ENCODE measurements at places on chromosomes 13 and 19.

- no peak for DNase-seq
Observed at GRCh38 chr13:27792393-27793218, at the start of gene GSX1. GSX1 (plus strand) TSS chr13:27792483; CDS start chr13:27792691, 208 bp downstream.

GRCh38 chr13:72788831-72789230 is 6.9 kb downstream of the PIBF1 start:
- no peak for DNase-seq

- DNase-seq: no peak
Observed at GRCh38 chr13:33096886-33097605, 80.8 kb downstream of the KL start.

- no peak for DNase-seq
Observed at GRCh38 chr13:95133498-95133897, 167.8 kb downstream of the ABCC4 start.

DNA sequence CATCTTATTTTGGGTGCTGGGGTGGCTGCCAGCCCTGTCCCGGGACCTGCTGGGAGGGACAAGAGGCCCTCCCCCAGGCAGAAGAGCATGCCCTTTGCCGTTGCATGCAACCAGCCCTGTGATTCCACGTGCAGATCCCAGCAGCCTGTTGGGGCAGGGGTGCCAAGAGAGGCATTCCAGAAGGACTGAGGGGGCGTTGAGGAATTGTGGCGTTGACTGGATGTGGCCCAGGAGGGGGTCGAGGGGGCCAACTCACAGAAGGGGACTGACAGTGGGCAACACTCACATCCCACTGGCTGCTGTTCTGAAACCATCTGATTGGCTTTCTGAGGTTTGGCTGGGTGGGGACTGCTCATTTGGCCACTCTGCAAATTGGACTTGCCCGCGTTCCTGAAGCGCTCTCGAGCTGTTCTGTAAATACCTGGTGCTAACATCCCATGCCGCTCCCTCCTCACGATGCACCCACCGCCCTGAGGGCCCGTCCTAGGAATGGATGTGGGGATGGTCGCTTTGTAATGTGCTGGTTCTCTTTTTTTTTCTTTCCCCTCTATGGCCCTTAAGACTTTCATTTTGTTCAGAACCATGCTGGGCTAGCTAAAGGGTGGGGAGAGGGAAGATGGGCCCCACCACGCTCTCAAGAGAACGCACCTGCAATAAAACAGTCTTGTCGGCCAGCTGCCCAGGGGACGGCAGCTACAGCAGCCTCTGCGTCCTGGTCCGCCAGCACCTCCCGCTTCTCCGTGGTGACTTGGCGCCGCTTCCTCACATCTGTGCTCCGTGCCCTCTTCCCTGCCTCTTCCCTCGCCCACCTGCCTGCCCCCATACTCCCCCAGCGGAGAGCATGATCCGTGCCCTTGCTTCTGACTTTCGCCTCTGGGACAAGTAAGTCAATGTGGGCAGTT is 8.6 kb downstream of the CALM3 start:
- no peak for DNase-seq

GRCh38 chr13:75325711-75326110 is 156.3 kb downstream of the TBC1D4 start:
- no peak for DNase-seq

- no peak for DNase-seq
Observed at GRCh38 chr19:56341948-56342347, 27.3 kb upstream of the ZSCAN5A start.

DNA sequence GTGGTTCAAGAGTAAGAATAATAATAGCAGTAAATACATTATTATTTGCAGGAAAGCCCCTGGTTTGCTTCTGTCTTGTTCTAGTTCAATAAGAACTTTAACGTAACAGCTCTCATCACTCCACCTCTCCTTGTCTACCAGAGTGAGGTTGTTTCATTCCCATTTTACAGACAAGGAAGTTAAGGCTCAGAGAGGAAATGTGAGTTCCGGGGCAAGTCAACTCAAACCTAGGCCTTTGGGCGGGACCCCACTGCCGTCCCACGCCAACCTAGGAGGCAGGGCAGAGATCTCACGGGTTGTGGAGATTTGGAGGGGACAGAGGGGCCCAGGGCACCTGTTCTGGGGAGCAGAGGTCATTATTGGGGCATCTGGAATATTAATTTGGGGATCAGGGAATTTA is 1.5 kb downstream of the MAP4K1 start:
- no peak for DNase-seq

DNA sequence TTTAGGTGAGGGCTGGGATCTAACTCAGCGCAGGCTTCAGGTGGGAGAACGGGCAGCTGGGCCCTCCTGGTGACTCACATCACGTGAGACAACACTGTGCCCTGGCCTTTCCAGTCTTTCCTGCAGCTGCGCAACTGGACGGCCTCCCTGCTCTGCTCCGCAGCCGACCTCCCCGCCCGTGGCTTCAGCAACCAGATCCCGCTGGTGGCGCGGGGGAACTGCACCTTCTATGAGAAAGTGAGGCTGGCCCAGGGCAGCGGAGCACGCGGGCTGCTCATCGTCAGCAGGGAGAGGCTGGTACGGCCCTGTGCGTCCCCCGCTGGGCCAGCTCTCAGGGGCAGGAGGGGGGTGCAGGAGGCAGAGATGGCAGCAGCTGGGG is 8.8 kb downstream of the SPPL2B start:
- no peak for DNase-seq

DNA sequence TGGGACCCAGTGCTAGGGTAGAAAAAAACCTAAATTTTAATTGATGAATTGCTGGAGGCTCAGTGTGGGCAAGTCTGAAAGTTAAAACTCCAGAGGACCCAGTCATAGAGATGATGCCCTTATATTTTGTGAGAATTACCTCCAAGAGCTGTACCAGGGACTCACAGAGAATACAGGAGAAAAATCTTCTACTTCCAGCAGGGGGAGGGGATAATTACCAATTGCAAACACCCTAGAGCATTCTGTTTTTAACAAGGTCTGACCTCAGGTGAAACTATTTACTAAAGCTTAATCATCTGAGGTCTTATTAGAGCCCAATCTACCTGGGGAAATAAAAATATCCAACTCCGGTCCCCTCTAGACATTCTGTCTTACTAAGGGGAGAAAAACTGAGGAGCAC is 994.7 kb upstream of the MIR17HG start:
- DNase-seq: no peak

DNA sequence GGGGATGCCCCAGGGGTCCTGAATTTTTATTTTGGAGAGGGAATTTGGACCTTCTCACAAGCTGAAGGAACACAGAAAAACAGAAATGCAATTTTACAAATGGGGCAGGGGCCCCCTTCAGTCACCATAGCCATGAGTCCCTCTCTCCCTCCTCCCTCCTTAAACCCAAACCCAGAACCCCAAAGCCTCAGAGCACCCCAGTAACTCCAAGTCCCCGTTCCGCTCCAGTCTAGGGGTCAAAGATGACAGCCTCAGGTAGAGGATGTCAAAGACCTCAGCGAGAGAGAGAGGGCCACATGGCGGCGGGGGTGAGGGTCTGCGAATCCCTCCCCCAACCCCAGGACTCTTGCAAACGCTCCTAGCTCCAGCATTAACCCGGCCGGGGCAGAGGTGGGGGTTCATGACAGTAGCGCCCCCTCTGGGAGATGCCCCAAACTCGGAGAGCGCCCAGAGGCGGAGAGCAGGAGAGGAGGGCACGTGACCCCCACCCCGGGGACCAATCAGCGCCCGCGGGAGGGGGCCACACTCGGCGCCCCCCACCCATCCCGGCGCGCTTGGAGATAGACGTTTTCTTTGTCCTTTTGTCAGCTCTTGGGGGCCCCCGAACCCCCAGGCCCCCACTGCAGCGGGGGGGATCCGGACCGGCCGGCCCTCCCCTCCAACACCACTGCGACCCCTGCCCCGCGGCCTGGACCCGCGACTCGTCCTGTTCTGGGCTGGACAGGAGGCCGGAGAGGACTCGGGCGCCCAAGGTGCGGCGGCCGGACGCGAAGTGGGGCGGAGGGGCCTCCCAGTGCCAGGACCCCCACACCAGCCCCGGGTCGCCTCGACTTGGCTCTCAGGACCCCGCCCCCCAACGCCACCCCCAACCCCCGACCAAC is 20.8 kb upstream of the SEMA6B start:
- no peak for DNase-seq

DNA sequence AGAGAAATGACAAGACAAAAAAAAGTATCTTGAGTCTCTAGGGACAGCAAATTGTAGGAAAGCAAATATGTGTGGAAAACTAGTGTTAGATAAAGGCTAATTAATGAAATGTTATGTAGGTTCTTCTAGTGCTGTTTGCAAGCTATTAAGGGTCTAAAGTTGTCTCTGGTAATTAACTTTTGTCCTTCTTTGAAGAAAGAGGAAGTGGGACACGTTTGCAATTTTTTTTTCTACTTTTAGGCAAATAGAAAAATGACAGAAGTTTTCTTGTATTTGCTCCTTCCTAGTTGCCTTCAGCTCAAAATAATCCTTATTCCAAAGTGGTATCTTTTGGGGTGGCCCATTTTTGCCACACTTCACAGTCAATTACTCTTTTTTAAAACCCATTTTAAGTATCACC is 1877.7 kb upstream of the PRR20A start:
- DNase-seq: no peak

DNA sequence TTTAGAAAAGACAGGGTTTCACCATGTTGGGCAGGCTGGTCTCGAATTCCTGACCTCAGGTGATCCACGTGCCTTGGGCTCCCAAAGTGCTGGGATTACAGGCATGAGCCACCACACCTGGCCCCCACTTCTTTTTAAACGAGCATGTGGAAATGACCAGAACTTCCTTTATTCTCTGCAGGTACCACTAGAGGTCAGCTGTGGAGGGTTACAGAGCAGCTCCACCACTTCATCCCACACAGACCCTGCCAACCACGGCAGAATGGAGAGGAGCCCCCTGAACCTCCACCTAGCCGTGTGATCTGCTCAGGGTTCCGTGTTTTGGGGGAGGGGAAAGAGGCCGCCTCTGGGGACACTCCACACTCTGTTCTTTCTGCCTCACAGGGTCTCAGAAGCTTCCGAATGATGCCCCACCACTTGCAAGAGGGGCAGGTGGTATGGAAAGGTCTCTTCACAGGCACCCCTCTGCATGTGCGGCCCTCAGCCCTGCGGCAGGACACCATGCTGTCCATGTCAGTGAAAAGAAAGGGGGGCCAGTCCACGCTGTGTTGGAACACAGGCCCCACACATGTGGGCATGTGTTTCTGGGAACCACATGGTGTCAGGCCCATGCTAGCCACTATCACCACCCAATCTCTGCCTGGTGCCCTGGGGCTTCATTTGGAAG is 465.0 kb downstream of the TSHZ3 start:
- no peak for DNase-seq

DNA sequence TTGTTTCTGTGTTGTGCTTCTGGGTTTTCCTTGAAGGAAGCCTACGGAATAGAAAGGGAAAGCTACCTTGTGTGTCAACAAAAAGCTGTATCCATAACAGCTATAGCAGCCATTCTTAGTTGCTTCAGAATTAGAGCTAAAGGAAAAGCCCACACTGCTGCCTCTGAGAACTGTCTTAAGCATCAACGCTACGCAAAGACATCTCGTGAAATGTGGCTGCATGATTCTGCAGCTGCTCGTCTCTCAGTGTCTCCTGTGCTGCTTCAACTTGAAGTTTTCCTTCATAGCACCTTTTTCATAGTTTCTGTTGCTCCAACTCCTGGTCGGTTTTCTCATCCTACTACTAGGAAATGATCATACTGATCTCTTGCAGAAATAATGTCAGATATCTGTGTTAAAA is 140.9 kb upstream of the MAB21L1 start:
- no peak for DNase-seq

DNA sequence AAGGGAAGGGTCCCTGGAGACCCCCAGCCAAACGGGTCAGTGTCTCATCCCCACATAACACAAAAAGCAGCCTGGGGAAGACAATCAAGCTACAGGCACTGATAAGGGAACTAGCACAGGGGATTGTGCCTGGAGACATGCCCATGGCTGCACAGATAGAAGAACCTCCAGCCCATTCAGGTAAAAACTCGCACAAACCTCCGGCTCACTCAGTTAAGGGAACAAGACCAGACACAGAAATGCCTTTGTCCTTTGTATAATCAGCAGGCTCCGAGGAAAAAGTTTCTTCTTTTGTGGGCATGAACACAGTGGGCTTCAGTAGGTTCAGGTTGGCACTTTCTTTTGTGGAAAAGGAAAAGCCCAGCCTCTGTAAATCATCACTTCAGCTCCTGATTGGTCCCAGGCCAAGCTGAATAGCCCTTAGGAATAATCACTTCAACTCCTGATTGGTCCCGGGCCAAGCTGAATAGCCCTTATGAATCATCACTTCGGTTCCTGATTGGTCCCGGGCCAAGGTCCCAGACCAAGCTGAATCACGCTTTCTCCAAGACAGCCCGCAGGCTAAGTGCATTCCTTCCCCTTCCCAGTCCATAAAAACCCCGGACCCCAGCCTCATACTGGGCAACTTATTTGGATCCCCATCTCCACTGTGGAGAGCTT is 5.0 kb upstream of the ZNF230 start:
- DNase-seq: no peak

- DNase-seq: no peak
Observed at GRCh38 chr13:45325806-45326205, 15.2 kb downstream of the TPT1 start.

DNA sequence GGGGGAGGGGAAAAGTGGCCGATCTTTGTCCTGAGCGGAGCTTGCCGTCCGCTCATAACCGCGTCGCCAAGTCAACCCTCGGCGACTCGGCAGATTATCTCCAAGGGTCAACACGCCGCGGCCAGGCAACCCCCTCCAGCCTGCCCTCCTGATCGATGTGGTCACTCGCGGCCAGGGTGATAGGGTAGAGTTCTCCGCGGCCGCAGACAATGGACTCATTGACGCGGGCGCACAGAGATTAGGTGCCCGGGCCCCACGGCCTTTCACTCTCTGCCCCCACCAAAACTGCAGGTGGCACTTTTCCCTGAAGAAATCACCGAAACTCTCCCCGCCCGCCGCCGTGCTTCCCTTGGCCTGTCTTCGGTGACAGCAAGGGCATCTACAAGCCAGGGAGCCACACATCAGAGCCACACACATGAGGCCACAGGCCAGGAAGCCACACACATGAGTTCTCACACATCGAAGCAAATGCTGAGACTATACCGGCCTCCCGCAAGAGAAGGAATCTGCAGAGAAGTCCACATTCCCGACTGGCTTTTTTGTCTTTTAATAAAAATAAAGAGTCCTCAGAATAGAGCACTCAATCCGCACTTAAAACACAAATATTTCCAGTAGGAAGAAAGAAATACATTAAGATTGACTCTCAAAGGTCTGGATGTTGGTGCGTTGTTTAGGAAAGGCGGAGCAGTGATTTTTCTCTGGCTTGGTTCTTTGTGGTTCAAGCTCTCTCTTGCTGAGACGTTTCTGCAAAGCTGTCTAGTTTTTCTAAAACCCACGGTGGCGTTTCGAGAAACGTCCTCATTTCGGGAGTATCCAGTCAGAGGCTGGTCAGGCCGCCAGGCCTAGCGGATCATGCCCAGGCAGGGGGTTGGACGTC is 1.5 kb upstream of the PDX1 start:
- no peak for DNase-seq

- DNase-seq: no peak
Observed at GRCh38 chr19:13588957-13589833, 82.9 kb upstream of the CACNA1A start.
